ENCODE measurements at places on chromosomes 6 and 20. TPM values are rescaled to one million over a fixed set of nuclear protein-coding genes. Genes with fewer than 3 reads are reported as not detected.

The WFDC9 gene
- not detected for total RNA-seq

GRCh38 chr6:699319-699718 is 6.4 kb upstream of the EXOC2 start:
- DNase-seq: no peak

The SCGN gene
- 1.1 TPM for total RNA-seq

The BMP5 gene
- 0.95 TPM for total RNA-seq

DNA sequence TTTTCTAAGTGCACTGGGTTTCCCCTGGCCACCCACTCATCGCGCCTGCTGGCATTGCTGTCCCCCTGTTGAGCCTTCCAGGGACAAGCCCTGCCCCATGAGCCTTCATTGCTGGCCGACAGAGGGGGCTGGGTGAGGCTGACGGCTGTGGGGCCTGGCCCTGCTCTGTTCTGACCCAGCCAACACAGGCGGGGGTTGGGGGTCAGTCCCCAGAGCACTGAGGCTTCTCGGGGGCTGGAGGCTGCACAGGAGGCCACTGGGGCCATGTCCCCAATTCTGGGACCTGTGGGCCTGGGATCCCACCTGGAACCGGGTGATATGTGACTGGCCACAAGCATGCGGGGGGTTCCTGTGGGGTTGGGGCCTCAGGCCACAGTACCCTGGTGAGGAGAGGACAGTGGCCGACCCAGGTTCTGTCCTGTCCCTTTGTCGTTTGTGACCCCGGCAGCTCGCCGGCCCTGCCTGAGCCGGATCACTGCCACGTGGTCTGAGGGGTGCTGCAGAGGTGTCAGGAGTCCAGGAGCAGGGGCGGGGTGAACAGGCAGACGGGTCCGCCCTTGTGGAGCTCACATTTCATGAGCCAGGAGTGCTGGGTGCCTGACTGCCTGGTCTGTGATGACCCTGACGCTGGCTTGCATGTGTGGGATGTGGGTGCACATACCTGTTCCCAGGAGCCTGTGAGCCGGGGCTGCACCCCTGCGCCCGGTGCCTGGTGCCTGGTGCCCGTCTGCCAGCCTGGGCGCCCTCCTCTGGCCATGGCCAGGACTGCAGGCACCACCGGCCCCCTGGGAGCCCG is 2.1 kb upstream of the COL20A1 start:
- DNase-seq: no peak

DNA sequence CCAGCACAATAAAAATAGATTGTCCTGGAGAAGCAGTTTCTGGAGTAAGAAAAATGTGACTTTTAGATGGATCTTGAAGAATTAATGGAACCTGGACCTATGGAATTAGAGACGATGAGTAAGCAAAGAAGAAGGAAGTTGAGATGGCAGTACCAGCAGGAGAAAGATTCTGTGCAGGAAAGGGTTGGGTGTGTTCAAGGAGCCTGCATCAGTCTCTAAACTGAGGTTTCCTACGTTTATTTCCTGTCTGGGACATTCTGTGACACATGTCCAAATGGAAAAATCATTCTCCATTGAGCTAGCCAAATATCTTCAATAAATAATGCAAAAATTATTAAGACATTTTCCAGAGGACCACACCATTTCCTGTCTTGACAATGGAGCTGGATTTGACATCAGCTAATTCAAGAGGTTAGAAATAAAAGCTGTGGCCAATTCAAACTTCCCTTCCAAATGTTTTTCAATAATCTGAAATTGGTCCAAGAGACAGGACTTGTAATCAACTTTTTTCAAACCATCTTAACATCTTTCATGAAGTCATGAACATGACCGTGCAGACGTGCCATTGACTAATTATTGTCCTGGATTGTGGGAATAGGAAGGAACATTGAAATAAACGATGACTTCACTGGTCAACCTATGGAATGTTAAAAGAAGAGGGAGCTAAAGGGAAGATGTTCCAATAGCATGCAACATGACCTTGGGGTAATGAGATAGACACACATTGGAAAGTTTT is 198.3 kb downstream of the ZNF217 start:
- no peak for DNase-seq

- no peak for DNase-seq
Observed at GRCh38 chr6:118382126-118382525, 166.0 kb upstream of the PLN start.

- no peak for DNase-seq
Observed at GRCh38 chr6:156633291-156633690, 143.9 kb upstream of the ARID1B start.

DNA sequence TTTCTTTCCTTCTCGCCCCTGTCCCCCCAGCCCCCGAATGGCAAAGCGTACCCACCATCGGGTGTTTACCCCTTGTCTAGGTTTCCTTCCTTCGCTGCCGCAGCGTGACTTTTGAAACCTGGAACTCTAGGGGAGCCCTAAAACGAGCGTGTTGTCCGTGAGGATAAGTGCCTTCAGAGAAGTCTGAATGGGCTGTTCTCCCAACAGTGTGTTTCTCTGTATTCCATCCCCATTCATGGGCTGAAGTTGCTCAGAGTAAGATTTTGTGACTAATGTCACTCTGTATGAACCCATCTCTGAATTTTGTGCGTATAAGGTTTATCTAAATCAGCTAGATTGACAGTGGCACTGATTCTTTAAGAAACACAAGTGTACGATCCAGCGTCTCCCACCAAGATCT is 949 bp downstream of the MACROD2 start:
- DNase-seq: no peak

- DNase-seq: no peak
Observed at GRCh38 chr20:63690898-63691710, 5.3 kb upstream of the TNFRSF6B start.

The FAM83B gene
- total RNA-seq: not detected

DNA sequence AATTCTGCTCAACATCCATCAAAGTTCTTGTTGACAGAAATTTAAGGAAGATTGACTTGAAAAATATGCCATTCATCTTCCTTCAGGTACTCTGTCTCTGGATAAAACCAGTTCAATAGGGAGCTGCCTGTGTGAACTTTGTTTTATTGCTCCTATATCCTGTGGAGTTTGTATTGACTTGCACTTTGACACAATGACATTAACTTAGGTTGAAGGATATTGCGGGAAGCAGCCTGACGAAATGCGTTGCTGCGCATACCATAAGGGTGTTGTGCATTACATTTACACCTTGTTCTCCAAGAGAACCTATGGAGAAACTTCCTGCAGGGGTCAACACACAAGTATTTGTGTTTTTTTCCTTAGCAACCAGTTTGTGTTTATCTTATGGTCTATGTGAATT is 185.4 kb upstream of the GRIK2 start:
- DNase-seq: no peak

- no peak for DNase-seq
Observed at GRCh38 chr20:33067806-33068205, 11.6 kb upstream of the BPIFB4 start.

DNA sequence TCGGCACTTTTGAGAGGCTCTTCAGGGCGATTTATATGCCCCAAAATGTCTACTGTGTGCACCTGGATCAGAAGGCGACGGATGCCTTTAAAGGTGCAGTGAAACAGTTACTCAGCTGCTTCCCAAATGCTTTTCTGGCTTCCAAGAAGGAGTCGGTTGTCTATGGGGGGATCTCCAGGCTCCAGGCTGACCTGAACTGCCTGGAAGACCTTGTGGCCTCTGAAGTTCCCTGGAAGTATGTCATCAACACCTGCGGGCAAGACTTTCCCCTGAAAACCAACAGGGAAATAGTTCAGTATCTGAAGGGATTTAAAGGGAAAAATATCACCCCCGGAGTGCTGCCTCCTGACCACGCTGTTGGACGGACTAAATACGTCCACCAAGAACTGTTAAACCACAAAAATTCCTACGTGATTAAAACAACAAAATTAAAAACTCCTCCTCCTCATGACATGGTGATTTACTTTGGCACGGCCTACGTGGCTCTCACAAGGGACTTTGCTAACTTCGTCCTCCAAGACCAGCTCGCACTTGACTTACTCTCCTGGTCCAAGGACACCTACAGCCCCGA is 8.2 kb downstream of the GCNT2 start:
- DNase-seq: no peak

DNA sequence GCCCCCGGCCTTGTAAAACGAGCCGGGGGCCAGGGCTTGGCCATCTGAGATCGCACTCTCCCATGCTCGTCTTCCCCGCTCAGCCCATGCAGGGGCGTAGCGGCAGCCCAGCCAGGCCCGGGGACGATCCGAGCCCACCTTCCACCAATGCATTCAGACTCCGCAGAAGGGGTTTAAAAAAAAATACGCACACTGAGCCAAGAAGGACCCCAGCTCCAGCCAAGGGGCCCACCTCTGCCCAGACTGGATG is 320 bp downstream of the GSTA4 start:
- DNase-seq: no peak

DNA sequence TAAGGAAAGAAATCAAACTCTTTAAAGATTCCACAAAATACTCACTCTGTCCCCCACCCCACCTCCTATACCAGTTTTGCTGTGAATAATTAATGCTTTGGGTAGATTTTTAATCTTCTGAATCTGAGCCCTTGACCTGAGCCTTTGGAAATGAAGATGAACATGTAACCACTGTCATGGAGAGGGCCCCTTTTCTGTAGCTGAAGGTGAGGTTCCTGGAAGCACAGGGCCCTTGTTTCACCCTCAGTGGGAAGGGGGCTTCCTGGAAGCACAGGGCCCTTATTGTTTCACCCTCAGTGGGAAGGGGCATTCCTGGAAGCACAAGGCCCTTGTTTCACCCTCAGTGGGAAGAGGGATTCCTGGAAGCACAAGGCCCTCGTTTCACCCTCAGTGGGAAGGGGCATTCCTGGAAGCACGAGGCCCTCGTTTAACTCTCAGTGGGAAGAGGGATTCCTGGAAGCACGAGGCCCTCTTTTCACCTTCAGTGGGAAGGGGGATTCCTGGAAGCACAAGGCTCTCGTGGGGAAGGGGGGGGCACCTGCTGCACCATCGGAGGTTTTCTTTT is 75.7 kb downstream of the DACT2 start:
- DNase-seq: no peak

GRCh38 chr20:19260412-19261090 is 48.1 kb downstream of the SLC24A3 start:
- no peak for DNase-seq

DNA sequence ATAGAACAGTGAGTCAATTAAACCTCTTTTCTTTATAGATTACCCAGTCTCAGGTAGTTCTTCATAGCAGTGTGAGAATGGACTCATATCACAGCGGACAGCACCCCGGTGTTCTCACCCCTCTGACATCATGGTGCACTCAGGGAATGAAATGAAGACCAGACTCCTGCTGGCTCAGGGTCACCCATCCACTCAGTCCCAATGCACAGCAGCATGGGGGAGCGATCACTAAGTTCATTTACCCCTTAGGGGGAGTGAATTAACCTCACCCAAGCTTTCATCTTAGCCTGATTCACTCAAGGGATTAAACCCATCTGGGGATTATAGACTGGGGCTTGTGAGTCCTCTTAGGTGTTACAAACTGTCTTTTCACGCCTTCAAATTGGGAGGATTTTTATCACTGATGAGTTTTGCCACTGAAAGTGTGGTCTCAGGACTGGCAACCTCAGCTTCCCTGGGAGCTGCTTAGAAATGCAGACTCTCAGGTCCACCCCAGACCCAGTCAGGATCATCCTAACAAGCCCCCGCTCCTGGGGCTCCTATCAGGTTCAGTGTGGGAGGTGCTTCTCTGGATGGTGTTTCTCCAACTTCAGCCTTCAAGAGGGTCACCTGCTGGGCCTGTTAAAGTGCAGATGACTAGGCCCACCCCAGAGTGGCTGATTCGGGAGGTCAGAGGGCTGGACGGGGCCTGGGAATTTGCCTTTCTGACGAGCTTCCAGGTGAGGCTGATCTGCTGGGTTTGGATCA is 44.3 kb upstream of the FRMD1 start:
- peak; percentile 10 for DNase-seq

DNA sequence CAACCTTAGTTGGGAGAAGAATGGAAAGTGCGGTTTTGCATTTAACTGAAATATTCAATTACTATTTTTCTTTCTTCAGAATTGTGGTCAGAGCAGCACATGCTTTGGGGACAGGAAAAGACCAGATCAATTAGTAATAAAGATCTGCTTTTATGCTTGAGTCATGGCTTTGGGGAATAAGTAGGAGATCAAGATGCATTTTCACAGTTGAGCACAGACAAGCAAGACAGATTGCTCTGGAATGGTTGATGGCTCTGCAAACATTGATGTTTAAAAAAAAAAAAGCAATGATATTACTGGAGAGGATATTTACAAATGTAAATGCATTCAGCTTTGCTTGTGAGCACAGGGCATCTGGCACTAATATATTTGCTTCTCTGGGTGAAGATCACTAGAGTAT is 224.4 kb upstream of the SASH1 start:
- no peak for DNase-seq

- DNase-seq: no peak
Observed at GRCh38 chr20:53412577-53413185, 181.0 kb downstream of the ZNF217 start.

- no peak for DNase-seq
Observed at GRCh38 chr6:119350952-119351372, 1.4 kb upstream of the MAN1A1 start.

- no peak for DNase-seq
Observed at GRCh38 chr6:124479991-124480430, 482.2 kb upstream of the RNF217 start.

The TXLNB gene
- 1.8 TPM for total RNA-seq

DNA sequence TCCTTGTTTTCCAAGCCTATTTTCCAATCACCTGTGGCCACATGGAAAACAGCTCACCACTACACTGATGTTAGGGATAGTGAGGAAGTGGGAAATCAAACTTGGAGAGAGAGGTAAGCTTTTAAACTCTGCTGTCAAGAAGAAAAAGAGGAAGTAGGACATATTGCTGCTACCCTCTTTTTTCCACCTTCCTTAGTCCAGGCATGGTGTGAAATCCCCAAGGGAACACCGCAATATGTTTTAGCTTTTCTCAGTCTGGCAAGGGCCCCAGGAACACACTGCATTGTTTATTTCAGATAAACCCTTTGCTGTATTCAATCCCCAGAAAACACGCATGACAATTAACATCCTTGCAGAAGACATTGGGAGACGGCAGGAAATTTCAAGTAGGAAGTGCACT is 61.3 kb downstream of the HS3ST5 start:
- no peak for DNase-seq

The SYNDIG1 gene
- 42.1 TPM for total RNA-seq

DNA sequence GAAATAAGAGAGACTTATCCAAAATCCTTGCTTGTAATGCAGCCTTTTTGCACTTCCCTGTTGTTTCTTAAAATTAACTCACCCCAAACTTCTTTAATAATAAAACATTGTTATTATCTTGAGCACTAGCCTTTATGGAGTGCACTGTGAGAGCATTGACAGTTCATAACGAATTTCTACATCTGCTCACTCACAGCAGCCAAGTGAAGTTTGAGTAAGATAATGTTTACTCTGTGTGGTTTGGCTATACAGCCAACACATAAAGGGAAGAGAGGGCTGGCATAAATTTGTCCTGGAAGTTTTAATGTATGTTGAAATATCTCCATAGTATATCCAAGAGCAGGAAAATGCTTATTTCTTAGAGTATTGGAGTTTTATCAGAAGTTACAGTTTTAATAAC is 227.9 kb downstream of the FRK start:
- DNase-seq: no peak
